Foreskin melanocyte (primary cell): ENCODE measurements at places on chromosomes 7 and 10.

DNA sequence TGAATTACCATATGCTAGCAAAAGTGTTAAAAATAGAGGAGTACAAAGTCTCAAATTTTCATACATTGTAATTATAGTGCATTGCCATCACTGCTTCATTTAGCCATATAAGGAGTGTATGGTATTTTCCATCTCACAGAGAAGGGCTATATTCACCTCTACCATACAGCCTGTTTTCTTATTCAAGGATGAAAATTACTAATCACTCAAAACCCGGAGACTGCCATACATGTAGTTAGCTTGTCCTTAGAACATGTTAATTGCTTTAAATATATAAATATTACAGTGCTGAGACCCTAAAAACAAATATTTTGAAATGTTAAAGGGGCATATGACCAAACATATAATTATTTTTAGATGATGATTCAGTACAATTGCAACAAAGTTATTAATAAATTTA lies 49.4 kb downstream of the CPEB3 start:
- DNase-seq, result no peak

DNA sequence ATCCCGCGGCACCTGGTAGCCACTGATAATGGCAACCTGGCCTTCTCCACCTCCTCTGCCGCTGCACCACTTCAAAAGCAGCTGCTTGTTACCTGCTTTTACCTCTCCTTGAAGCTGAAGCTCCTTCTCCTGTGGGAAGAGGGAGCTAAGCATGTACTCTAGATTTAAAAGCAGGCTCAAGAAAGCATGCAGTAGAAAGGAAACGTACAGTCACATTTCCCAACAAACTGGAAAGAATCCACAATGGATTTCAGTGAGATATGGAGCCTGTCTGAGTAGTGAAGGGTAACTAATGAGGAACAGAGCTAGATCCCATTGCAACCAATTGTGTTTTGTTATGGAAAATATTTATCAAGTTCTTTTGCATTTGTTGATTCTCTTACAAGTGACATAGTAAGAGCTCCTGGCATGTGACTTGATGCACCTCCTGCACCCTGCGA lies 457.4 kb upstream of the GALNT17 start:
- DNase-seq, result no peak

- no peak for DNase-seq
Measured at GRCh38 chr7:512541-513311, 6.9 kb downstream of the PDGFA start.

DNA sequence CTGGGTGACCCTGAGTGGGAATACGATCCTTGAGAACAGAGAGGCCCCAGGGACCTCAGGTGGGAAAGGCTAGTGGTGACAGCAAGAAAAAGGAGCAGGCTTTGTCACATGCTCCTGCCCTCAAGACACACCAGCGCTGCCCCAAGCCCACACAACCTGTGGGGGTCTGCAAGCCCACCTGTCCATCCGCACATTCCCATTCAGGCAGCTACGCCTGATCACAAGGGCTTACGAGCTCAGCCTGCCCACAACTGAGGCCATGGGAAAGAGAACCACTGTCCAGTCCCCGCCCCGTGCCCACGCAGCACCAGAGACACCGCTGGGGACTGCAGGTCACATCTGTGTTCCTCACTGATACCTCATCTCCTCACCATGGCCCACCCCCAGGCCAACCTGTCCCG lies 26.7 kb downstream of the EBF3 start:
- DNase-seq, result no peak

- DNase-seq, result no peak
Measured at GRCh38 chr10:109616359-109616980, 306.8 kb downstream of the XPNPEP1 start.

GRCh38 chr10:49076319-49076718 lies 39.0 kb downstream of the VSTM4 start:
- no peak for DNase-seq

GRCh38 chr7:143316492-143316891 lies 581 bp downstream of the CLCN1 start:
- DNase-seq, result no peak
